ENCODE measurements at places on chromosomes 2 and 18. TPM values are rescaled to one million over a fixed set of nuclear protein-coding genes. Genes with fewer than 3 reads are reported as not detected.

MEP1B gene
- not detected for total RNA-seq

IHH gene
- not detected for total RNA-seq

SLC9A2 gene
- total RNA-seq: not detected

MFSD2B gene
- total RNA-seq: under 0.01 TPM

- peak; percentile 94 for DNase-seq
Measured at GRCh38 chr2:84958135-84959059, 12.6 kb upstream of the KCMF1 start.

CDKL4 gene
- total RNA-seq: 0.51 TPM
